Bronchus fibroblast of lung (primary cell): ENCODE measurements at places on chromosomes 12 and 14. TPM values are rescaled to one million over a fixed set of nuclear protein-coding genes. Genes with fewer than 3 reads are reported as not detected.

SLC2A14 gene
- total RNA-seq: not detected in 2 replicates

FOXN4 gene
- total RNA-seq: not detected in 2 replicates

INHBC gene
- under 0.01 TPM in 1 of 2 replicates, not detected in the other for total RNA-seq

PTPRO gene
- 0.15 and 0.17 TPM in 2 replicates for total RNA-seq

ANKRD33 gene
- under 0.01 TPM in 1 of 2 replicates, not detected in the other for total RNA-seq

TIMM9 gene
- total RNA-seq: 51.9 and 78.2 TPM in 2 replicates

CEBPE gene
- total RNA-seq: not detected in 2 replicates

MUCL1 gene
- total RNA-seq: not detected in 2 replicates

MYF6 gene
- total RNA-seq: 0.45 and 0.50 TPM in 2 replicates

LYZ gene
- total RNA-seq: not detected in 2 replicates

CRIP1 gene
- total RNA-seq: 1.7 and 3.3 TPM in 2 replicates

PROX2 gene
- total RNA-seq: not detected in 2 replicates

CACNA1C gene
- total RNA-seq: under 0.01 and 0.74 TPM in 2 replicates

COA8 gene
- 28.2 and 29.3 TPM in 2 replicates for total RNA-seq

BBOF1 gene
- 1.3 and 5.2 TPM in 2 replicates for total RNA-seq

C14orf39 gene
- total RNA-seq: under 0.01 and 0.67 TPM in 2 replicates

RASSF8 gene
- total RNA-seq: 10.1 and 12.9 TPM in 2 replicates

RNFT2 gene
- total RNA-seq: 5.2 and 6.4 TPM in 2 replicates

CD4 gene
- 3.3 and 5.2 TPM in 2 replicates for total RNA-seq

AGAP2 gene
- total RNA-seq: under 0.01 and 0.15 TPM in 2 replicates
